ENCODE measurements at places on chromosomes 5 and 9.

- DNase-seq = peak; percentile 67
Measured at GRCh38 chr5:44332285-44332971, 56.8 kb downstream of the FGF10 start.

GRCh38 chr9:445033-445432, 230.4 kb downstream of the DOCK8 start:
- peak; percentile 57 for DNase-seq

DNA sequence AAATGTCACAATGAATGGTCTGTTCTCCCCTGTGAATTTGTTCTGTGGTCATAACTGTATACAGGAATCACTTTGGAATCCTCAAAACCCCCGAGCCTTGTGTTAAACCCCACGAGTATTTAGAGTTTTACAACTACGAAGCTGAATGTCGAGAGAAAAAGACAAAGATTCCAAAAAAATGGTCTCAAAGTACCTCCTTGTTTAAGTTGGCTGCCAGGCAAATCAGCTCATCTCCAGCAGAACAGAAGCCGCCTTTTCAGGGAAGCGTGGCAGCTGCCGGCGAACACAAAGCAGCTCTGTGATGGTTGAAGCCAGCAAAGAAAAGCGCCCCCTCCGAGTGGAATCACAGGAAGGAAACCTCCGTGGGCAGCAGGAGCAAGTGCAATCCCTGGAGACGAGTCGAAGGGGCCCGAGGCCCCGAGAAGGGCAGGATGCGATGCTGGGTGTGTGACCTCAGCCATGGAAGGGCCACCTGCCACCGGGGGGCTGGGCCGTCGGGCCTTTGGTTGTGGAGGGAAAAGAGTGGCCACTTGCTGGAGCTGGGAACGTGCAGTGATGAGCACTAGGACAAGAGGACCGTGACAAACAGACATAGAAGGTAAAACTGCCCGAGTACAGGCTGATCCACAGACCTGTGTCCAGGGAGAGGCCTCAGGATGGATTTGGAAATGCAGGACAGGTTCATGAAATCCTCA, 706.4 kb downstream of the SEMA5A start:
- DNase-seq = no peak

- DNase-seq = no peak
Measured at GRCh38 chr5:9495121-9495520, 50.8 kb downstream of the SEMA5A start.

GRCh38 chr9:127519301-127520166, 68.2 kb downstream of the LRSAM1 start:
- peak; percentile 88 for DNase-seq

- no peak for DNase-seq
Measured at GRCh38 chr9:89811886-89812450, 207.2 kb downstream of the GADD45G start.

DNA sequence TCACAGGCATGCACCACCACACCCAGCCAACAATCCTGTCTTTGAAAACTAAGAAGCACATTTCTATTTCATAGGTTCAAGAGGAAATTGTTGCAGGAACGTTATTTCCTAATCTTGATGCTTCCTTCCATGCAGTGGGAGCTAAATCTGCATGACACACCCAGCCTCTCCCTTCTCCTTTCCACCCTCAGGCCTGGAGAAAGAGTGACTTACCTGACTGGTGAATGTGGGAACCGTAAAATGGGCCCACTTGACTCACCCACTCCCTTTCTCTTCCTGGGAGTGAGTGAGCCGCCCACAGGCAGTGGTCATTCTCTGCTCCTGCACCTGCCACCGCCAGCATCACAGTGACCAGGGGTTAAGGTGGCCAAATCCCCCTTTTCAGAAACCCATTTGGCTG, 78.2 kb downstream of the C9orf50 start:
- peak; percentile 89 for DNase-seq

DNA sequence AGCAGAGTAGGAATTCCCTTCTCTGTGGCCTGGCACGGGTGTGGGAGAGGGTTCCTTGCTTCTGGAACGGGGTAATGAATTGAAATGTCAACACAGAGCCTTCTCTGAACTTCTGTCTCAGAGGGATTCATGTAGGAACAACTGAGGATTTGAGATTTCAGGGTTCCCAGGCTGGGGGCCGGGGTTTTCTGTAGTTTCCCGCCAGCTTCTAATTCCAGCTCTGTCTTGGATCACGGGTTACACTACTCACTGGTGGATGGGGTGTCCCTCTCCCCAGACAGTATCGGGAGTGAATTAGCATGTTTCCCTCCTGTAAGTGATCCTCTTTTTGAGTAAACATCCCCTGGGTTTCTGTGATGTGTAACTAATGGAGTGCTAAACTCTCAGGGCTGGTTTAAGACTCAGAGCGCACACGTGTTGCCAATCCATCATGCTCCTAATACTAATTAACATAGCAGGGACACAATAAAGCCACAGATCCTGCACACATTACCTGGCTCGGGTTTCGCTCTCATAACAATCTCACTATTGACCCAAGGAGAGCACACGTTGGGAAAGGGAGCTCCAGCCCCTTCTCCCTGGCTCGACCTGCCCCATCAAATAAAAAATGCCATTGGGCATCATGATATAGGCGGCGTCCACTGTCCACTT, 18.1 kb upstream of the DMRT2 start:
- no peak for DNase-seq

GRCh38 chr5:172525996-172526360, 71.7 kb upstream of the SH3PXD2B start:
- no peak for DNase-seq

DNA sequence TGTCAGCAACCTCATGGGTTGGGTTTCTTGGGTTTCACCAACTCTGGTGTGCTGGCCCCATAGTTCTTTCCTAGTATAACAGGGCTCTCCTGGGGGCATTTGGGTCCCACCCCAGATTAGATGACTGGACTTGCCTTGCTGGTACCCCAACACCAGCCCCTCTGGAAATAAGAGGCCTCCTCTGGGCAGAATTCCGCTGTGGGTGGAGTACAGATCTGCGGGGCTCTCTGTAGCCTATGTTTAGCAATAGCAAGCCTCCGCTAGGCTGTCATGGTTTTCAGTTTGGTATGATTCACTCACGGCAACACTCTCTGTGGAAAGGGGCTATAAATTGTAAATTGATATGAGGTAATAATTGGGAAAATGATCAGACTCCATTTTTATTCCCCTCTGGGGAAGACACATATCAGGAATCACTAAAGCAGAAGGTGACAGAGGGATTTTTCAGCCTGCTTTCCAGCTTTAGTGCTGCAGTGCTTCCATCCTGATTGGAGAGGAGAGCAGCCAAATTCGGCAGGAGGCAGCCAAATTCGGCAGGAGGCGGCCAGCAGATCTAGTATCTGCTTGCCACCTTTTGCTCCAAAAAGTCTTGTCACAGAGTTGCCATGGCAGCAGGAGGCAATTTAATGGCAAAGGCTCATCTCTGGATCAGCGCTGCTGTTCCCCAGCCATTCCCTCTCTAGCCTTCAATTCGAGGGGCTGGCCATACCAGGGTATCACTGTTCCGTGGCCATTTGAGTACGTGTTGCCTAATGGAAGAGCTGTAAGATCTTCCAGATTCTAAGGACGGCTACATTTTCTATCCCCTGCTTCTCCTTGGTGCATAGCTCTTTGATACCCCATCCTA, 84.6 kb downstream of the SLC44A1 start:
- DNase-seq = no peak

GRCh38 chr5:60594715-60595477, 105.1 kb downstream of the DEPDC1B start:
- DNase-seq = no peak

DNA sequence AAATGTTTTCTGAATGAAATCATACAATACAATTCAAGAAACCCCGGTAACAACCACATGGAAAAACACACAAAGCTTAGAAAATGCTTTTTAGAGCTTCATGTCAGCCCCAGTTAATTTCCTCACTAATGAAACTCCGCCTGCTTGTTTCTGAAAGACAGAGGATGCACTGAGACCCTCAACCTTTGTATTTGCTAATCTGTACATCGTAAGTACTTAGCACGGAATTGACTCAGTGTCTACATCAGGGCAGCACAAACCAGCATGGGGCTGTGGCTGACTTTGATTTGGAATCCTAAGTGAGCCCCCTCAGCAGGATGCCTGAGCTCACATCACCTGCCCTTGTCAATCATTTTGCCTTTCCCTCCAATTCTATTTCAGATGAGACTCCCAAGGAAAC, 499.1 kb upstream of the MPDZ start:
- no peak for DNase-seq

- no peak for DNase-seq
Measured at GRCh38 chr9:130288393-130288792, 22.8 kb downstream of the HMCN2 start.

All from epithelial cell of esophagus (primary cell).